Left ventricle myocardium inferior (tissue), 1 donor: ENCODE measurements at places on chromosomes 2 and 18.

DNA sequence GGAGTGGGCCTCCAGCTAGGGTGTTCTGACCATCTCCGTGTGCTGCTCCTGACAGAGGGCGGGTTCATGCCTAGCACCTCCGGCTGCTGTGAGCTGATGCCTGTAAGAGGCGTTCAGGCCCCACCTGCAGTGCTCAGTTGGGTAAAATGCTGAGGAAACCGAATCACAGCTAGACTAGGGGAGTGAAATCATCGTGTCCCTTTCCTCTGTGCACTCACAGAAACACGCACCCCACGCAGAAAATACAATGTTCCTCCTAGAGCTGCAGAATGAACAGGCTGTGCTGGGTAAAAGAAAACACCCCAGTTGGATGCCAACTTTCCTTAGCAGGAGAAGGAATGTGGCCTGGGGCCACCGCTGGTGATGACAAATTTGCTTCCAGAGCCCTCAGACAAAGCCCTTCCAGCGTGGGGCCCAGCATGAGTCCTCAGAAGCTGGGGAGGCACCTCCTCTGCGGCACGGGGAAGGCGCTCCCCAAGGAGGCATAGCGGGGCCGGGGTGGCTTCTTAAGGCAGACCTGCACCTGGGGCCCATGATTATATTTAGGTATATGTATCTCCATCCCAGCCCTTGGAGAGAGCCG lies 16.3 kb upstream of the ARHGEF4 start:
- peaks cover 24% of the 10 kb centered on the region for H3K27me3 ChIP-seq
- H3K4me3 ChIP-seq, result peak overlapping the region; percentile 25
- H3K36me3 ChIP-seq, result no peaks in the 10 kb centered on the region
- peak overlapping the region; percentile 81 for H3K27ac ChIP-seq
- peaks cover 13% of the 10 kb centered on the region for H3K4me1 ChIP-seq

- H3K27ac ChIP-seq, result no peak overlapping the region
Observed at GRCh38 chr2:62460175-62460574, 45.8 kb downstream of the TMEM17 start.

DNA sequence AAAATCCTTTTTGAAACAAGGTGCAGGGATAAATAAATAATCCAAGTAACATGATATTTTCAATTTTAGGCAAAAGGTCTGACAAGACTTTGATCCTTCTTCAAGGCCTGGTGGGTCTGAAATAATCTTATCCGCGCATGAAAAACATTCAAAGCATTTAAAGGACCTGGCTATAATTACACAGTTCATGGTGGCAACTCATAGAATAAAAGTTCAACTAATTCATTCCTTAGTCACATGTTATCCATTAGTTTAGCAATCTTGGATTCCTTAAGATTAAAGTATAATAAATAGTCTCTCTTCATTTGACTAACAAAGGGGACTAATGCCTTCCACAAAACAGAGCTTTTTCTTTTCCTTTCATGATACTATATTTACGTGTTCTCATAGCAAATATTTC lies 21.0 kb upstream of the SLC38A11 start:
- no peak overlapping the region for H3K27ac ChIP-seq
- DNase-seq, result no peak
- no peak overlapping the region for H3K4me3 ChIP-seq
- H3K36me3 ChIP-seq, result no peaks in the 10 kb centered on the region
- peaks cover 17% of the 10 kb centered on the region for H3K4me1 ChIP-seq

DNA sequence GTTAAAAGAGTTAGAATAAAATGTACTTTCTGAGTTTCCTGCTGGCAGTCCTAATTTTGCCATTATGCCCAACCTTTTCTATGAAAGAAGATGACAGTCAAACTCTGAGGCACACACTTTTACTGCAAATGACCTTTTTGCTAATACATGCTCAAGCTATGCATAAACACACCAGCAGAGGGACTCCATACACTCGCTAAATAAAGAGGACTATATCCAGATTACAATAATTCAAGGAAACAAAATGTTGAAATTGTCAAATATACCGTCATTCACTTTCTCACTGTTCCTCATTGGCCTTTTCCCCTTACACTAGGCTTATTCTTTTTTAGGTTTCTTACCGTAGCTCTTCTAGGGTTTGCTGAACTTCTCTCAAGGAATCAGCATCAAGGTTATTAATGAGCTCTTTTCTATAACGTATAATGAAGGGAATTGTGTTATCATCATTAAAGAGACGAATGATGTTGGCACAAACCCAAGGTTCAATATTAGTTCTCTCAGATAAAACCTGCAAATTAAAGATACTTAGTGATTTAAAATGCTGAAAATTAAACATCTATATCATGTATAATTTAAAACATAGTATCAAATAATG lies 25.7 kb downstream of the SRBD1 start:
- peaks cover 7% of the 10 kb centered on the region for H3K36me3 ChIP-seq
- no peak overlapping the region for H3K4me3 ChIP-seq
- H3K27ac ChIP-seq, result no peak overlapping the region
- peaks cover 12% of the 10 kb centered on the region for H3K4me1 ChIP-seq
- H3K27me3 ChIP-seq, result no peaks in the 10 kb centered on the region

DNA sequence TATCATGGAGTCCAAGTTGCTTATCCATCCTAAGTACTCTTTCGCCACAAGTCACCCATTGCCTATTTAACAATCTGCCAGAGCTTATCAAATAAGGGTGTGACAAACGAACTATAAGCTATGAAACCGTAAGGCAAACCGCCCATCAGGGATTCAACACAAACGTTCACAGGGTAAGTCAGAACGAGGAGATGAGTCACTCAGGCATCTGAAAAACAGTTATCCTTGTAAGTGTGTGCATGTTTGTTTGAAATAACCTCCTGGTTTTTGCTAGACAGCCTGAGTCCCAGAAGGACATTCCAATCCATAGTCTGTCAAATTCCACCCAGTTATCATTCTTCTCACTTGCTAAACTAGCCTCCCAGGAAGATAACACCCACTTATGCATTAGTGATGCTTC lies 299.1 kb downstream of the PAX3 start:
- DNase-seq, result no peak
- no peak overlapping the region for H3K27ac ChIP-seq
- H3K36me3 ChIP-seq, result no peaks in the 10 kb centered on the region

- H3K36me3 ChIP-seq, result no peaks in the 10 kb centered on the region
- peaks cover 46% of the 10 kb centered on the region for H3K4me1 ChIP-seq
- peak overlapping the region; percentile 70 for H3K27ac ChIP-seq
- H3K4me3 ChIP-seq, result no peak overlapping the region
- DNase-seq, result no peak
Observed at GRCh38 chr2:168138901-168139300, 108.5 kb downstream of the STK39 start.

DNA sequence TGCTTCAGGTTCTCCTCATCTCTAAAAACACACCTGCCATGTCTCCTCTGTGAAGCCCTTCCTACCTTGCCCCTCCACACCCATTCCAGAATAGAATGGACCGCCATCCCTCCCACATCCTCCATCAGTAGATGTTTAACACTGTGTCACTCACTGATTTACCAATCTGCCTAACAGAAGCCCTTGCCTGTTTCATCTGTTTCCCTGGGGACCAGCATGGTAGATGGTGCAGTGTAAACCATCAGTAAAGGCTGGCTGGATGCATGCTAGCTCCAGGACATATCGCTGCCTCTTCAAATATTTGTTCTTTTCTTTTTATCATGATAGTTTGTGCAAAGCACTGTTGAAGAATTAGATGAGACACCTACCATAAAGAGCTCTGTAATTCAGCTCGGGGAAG lies 271.4 kb downstream of the PIEZO2 start:
- H3K27ac ChIP-seq, result no peak overlapping the region
- no peaks in the 10 kb centered on the region for H3K4me1 ChIP-seq
- no peak for DNase-seq
- H3K27me3 ChIP-seq, result peaks cover 9% of the 10 kb centered on the region
- no peaks in the 10 kb centered on the region for H3K36me3 ChIP-seq

DNA sequence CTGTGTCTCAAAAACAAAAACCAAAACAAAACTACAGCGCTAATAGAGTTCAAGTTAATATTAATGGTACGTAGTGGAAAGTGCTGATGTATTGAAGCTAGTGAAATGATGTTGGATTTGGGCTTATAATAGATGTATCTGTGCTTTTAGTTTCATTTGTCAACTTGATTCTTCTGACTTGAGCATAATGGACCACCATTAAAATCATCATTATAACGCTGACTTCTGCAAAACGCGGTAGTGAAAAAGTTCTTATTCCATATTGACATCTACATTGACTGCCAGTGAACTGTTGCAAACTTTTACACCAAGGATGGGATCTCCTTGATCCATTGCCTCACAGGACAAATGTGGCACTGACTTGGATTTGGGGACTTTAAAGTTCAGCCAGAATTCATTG lies 85.0 kb downstream of the LPIN1 start:
- H3K36me3 ChIP-seq, result peaks cover 5% of the 10 kb centered on the region
- DNase-seq, result no peak
- no peak overlapping the region for H3K4me3 ChIP-seq
- H3K27me3 ChIP-seq, result no peaks in the 10 kb centered on the region
- H3K27ac ChIP-seq, result no peak overlapping the region

- no peaks in the 10 kb centered on the region for H3K27me3 ChIP-seq
- peaks cover 30% of the 10 kb centered on the region for H3K4me1 ChIP-seq
- no peaks in the 10 kb centered on the region for H3K36me3 ChIP-seq
- DNase-seq, result no peak
- no peak overlapping the region for H3K4me3 ChIP-seq
Observed at GRCh38 chr2:43360137-43360536, 133.7 kb upstream of the ZFP36L2 start.

- no peak overlapping the region for H3K27ac ChIP-seq
- peaks cover 67% of the 10 kb centered on the region for H3K27me3 ChIP-seq
- no peaks in the 10 kb centered on the region for H3K36me3 ChIP-seq
- H3K4me1 ChIP-seq, result peaks cover 3% of the 10 kb centered on the region
Observed at GRCh38 chr2:124026503-124026902, 1.4 kb downstream of the CNTNAP5 start.

DNA sequence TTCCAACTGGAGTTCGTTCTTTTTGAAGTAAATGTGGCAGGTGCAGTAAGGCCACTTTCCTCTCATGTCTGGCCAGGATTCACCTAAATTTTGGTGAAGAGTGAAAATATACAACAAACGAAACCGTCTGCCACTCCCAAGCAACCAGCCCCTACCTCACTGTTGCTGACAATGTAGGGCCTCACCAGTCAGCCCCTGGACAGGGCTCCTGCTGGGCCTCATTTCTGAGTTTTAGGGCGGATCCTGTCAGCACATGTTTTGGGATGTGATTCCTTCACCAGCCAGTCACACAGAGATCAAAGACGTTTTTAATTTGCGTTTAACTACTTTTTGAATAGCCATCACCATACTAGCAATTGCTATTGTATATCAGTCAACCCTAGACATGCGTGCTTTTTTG lies 185.0 kb downstream of the WDR7 start:
- no peaks in the 10 kb centered on the region for H3K4me1 ChIP-seq
- no peak overlapping the region for H3K4me3 ChIP-seq
- peaks cover 15% of the 10 kb centered on the region for H3K36me3 ChIP-seq

- no peaks in the 10 kb centered on the region for H3K27me3 ChIP-seq
- H3K4me3 ChIP-seq, result no peak overlapping the region
- H3K36me3 ChIP-seq, result no peaks in the 10 kb centered on the region
- peaks cover 10% of the 10 kb centered on the region for H3K4me1 ChIP-seq
- H3K27ac ChIP-seq, result no peak overlapping the region
- no peak for DNase-seq
Observed at GRCh38 chr2:41410011-41410410, 637.8 kb upstream of the PKDCC start.

DNA sequence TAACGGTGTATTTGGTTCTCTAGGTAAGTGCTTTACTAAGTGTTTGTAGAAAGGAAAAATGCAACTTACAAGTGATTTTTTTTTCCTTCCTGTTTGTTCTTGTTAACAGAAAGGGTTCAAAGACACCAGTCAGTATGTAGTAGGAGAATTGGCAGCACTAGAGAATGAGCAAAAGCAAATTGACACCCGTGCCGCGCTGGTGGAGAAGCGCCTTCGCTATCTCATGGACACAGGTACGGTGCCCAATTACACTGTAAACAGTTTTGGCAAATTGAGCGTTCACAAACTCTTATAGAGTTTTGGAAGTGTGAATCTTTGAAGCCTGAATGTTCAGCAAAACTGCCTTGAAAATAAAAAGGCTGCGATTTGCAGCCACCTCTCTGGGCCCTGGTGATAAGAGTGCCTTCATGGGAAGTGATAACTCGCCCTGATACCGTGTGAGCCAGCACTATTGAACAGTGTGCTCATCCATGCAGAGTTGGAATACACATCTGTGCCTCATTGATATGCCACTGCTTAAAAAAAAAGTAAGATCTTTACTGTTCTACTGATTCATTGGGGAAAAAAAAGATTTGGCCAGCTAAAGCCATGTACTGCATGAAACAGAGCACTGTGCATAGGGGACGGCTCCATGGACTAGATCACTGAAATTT lies 54.0 kb upstream of the OTX1 start:
- no peak overlapping the region for H3K27ac ChIP-seq
- H3K4me3 ChIP-seq, result no peak overlapping the region
- no peak for DNase-seq
- no peaks in the 10 kb centered on the region for H3K27me3 ChIP-seq

DNA sequence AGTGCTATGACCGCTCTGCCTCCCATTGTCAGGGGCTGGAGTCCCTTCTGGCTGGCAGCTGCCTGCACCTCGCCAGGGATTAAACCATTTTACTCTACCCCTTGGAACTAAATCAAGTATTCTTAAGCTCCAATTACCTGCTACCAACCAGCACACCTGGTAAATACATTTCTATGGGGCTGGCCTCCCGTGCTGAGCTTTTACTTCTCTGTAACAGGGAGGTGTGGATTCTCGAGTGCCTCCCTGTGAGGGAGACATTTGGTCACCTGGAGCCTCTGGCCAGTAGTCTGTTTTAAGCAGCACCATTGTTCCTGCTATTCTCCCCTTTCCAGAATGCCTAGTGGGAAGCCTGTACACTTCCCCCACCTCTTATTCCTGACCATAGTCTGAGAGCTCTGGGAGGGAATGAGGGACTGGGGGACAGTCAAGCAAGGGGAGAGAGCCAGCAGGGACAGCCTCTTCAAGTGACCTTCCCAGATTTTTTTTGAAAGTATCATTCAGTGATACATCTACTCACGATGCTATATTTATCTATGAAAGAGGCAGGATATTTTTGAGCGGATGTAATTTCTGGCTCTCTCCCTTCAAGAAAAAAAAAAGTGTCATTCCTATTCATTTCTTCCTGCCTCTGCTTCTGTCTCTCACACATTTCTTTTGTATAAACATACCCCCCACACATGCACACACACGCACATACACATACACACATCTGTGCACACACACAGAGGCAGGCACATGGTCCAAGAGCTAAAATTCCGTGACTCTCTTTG lies 112.8 kb downstream of the CAPN13 start:
- H3K27ac ChIP-seq, result peak overlapping the region; percentile 69
- peaks cover 33% of the 10 kb centered on the region for H3K4me1 ChIP-seq
- H3K4me3 ChIP-seq, result no peak overlapping the region
- DNase-seq, result no peak
- H3K27me3 ChIP-seq, result no peaks in the 10 kb centered on the region
- no peaks in the 10 kb centered on the region for H3K36me3 ChIP-seq

GRCh38 chr2:64861452-64862397 lies 127.5 kb upstream of the SLC1A4 start:
- DNase-seq, result no peak
- peaks cover 59% of the 10 kb centered on the region for H3K4me1 ChIP-seq
- no peaks in the 10 kb centered on the region for H3K27me3 ChIP-seq
- no peak overlapping the region for H3K4me3 ChIP-seq
